LHCN-M2 (cell line): ENCODE measurements at places on chromosomes 11 and 22. TPM values are rescaled to one million over a fixed set of nuclear protein-coding genes. Genes with fewer than 3 reads are reported as not detected.

The DTX4 gene
- 0.38 and 1.2 TPM in 2 replicates for total RNA-seq

The OR8A1 gene
- total RNA-seq = not detected in 2 replicates

GRCh38 chr11:130732476-130732875 is 183.8 kb downstream of the SNX19 start:
- no peak for DNase-seq

The CARD16 gene
- not detected in 2 replicates for total RNA-seq

GRCh38 chr22:26534874-26535602 is 22.8 kb upstream of the TFIP11 start:
- no peak for DNase-seq

The TRPT1 gene
- total RNA-seq = 65.0 and 72.5 TPM in 2 replicates

- DNase-seq = peak; percentile 60
These were observed 878 bp downstream of the RRAS2 start for GRCh38 chr11:14357881-14358728.

GRCh38 chr22:38531251-38531938 is 25.3 kb upstream of the DDX17 start:
- DNase-seq = no peak

The GAL gene
- not detected in 2 replicates for total RNA-seq

GRCh38 chr22:37263966-37264887 is 18.1 kb upstream of the CYTH4 start:
- DNase-seq = no peak

DNA sequence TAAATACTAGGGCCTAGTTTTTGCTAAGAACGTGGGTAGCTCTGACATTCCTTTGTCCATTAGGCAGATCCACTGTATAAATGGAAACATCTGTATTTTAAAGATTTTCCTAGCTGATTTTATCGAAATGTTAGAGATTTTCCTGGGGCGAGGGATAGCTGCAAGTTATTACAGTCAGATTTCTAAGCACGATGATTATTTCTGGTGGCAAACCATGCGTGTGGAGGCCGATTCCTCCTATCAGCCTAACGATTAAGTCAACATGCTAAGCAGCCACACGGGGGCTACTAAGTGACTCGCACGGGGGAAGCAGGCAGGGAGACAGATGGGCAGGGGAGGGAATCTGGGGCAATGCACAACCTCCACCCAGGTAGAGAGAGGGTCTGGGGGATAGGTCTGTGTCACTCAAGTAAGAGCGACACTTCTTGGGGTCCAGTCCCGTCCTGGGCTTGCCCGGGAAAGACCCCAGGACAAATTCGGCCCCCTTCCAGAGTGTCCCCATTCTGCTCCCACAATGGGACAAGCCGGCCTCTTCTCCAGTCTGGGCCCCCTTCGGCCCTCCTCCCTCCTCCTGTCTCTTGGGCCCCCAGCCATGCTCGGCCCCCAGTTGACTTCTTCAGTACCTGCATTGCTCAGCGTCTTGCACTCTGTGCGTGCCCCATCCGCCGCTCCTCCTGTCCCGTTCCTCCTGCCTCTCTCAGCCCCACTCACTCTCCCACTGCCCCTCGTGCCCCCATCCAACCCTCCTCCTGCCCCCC is 571 bp downstream of the C11orf24 start:
- peak; percentile 77 for DNase-seq

The IL17REL gene
- total RNA-seq = not detected in 2 replicates

The OR5M8 gene
- not detected in 2 replicates for total RNA-seq

The GAL3ST3 gene
- not detected in 2 replicates for total RNA-seq
